ENCODE measurements at places on chromosomes 7 and 10.

DNA sequence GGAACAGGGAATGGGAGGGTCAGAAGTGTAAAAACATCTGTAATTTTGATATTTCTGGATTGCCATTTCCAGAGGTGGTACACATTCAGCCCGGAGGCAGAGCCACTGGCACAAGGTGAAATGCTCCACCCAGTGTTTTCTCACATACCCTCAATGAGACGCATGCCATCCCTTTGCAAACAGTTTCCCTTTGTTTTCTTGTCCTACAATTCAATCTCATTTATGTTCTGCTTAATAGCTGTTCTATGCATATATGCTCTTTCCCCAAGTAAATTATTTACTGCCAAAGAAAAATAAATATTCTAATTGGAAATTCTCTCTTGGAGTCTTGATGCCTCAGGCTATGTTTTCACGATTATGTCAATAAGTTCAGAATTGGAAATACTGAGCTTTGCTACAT is 369.7 kb upstream of the AKR1E2 start:
- DNase-seq = no peak

DNA sequence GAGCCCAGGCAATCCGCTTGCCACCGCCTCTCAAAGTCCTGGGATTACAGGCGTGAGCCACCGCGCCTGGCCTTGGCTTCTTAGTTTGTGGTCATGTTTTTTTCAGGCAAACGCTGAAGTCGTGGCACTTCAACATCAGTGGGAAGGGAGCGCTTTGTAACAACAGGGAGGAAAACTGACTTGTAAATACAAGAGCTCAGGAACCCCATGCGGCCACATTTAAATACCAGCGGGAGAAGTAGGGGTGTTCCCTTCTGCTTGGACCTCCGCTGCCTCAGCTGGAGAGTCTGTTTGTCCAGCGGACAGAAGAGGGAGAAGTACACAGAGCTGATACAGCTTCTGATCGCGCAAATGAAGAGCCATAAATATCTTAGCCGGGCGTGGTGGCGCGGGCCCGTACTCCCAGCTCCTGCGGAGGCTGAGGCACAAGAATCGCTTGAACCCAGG is 108.7 kb upstream of the KMT2C start:
- DNase-seq = no peak

DNA sequence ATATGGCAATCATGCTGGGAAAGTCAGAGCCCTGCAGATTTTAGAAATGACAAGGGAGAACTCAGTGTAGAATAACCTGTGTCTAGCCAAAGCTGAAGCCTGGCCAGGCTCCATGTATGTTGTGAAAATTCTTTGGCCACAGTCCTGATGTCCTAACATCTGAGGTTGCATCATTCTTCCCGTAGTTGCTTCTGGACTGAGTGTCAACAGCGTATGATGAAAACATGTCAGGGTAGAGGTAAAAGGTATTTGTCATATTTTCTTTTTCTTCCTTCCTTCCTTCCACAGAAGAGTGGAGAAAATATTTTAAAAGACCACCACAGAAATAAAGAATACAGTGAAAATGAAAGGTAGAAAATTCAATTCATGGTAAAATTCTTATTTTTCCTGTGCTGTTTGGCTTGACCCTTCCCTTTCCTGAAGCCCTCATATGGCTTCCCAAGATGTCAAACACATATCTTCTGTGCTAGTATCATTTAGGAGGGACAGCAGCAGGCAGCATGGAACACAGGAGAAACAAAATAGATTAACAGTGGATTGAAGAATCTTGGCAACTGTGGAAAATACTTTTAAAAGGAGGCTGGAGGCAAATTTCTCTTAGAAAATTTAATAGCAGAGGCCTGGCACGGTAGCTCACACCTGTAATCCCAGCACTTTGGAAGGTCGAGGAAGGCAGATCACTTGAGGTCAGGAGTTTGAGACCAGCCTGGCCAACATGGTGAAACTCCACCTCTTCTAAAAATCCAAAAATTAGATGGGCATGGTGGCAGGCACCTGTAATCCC is 18.9 kb upstream of the NRBF2 start:
- no peak for DNase-seq

DNA sequence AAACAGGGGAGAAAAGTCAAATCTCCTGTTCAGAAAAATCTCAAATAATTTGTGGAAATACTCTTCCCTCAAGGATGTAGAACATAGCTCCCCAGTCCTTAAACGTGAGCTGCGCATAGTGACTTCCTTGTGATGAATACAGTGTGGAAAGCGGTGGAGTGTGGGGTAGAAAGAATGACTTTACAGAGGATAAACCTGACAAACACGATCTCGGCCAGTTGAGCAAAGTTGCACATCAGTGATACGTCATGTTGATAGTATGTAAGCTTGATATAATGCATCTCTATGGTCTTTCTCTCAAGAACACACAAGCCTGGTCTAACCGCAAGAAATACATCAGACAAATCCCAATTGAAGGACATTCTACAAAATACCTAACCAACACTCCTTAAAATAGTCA is 32.0 kb upstream of the ZCCHC24 start:
- DNase-seq = no peak

GRCh38 chr7:4079366-4079765 is 602.7 kb upstream of the FOXK1 start:
- DNase-seq = no peak

GRCh38 chr7:117818232-117818631 is 55.0 kb downstream of the CTTNBP2 start:
- no peak for DNase-seq

GRCh38 chr7:120856621-120857352 is 1.2 kb downstream of the TSPAN12 start:
- DNase-seq = peak; percentile 48

GRCh38 chr7:81273601-81274397 is 354.9 kb upstream of the SEMA3C start:
- no peak for DNase-seq
